ENCODE measurements at places on chromosomes 2 and 18.

- DNase-seq = peak; percentile 14
Observed at GRCh38 chr18:74834424-74835309, 237.0 kb downstream of the ZNF407 start.

DNA sequence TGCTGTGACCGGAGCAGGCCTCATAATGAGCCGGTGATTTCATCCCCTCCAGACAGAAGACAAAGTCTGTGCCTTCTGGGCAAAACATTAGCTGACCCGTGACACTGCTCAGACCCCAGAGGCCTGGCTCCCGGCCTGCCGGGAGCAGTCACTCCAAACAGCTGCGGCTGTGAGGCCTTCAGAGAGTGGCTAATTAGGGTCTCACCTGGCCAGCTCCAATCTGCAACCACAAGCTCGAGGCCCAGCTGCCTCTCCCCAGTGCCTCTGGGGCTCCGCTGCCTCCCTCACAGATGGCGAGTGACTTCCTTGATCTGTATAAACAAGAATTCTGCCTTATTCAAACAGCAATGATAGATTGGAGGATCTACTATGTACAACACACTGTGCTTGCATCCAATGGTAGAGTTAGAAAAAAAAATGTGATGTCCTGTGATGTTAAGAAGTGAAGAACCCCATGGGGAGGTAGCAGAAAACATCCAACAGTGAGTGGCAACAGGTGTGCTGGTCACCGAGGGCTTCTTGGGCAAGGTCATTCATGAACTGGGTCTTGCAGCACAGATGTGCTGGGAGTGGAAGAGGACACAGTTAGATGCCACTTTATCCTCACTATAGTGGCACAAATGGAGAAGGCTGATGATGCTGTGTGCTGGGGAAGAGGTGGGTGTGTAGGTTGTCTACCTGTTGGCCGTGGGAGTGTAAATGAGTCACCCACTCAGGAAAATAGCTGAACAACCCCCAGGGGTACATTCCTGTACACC, 98.2 kb upstream of the ASAP2 start:
- DNase-seq = no peak

DNA sequence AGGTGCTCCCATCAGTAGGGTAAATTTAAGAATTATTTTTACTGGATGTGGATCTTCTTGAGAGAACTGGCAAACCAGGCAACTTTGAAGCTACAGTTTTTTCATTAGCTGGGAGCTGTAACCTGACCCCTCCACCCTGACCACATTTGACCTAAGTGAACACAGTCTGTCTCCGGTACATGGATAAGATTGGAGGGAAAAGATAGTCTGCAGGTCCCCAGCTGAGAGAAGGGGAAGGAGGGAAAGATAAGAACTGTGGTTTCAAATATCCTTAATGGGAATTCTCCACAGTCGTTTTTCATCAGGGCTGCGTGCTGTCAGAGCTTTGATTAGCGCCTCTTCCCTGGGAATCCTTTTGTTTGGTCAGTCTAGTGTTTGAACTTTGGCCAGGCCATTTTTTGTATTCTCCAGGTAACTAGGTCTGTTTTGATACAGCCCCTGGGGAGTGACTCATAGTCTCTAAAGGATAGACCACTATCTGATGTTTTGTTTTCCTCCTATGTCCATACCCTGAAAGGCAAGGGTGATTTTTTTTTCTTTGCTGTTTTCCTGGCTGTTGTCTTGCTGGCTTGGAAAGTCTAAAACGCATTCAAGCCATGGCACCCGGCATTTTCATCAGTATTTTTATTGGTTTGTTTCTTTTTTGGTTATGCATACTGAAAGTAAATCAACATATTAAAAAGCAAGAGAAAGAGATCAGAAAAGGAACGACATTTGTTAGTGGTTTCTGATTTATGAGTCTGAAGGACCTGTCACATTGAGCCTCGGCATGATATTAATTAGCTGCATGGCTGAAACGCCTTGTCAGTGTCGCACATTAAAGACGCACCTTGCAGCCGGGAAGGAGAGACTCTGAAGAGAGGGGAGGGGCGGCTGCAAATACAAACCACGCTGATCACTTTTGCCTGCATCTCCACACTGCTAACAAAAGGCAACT, 183.4 kb upstream of the FN1 start:
- DNase-seq = peak; percentile 93

DNA sequence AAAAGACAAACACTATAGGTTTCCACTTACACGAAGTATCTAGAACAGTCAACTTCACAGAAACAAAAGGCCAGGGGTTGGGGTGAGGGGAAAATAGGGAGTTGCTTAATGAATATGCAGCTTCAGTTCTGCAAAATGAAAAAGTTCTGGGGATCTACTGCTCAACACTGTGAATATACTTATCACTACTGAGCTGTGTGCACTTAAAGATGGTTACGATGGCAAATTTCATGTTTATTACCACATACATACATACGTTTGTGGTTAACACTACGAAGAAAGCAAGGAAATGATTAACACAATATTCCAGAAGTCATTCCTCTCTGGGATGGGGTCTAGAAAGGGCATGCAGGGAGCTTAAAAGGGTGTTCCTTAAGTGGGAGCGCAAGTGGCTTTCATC, 19.3 kb downstream of the MBOAT2 start:
- DNase-seq = peak; percentile 51

- DNase-seq = peak; percentile 55
Observed at GRCh38 chr2:212797484-212798205, 259.0 kb upstream of the ERBB4 start.

DNA sequence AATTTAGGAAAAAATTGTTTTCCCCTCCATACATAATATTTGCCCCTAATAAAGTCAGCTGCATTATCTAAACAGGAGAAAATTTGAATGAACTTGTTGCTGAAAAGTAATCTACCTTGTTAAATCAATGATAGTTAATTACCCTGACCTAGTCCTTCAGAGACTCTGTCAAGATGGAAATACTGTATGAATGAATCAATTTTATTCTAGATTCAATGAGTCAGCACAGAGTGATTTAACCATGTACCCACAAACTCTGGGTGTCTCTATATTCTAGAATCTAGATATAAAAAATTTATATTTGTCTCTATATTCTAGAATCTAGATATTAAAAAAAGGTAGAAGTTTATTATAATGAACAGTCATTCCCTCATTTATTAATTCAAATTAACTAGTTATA, 36.2 kb downstream of the NDUFAF7 start:
- no peak for DNase-seq

All from iris pigment epithelial cell (primary cell).